ENCODE measurements at places on chromosomes 4 and X. TPM values are rescaled to one million over a fixed set of nuclear protein-coding genes. Genes with fewer than 3 reads are reported as not detected.

GRCh38 chrX:7620560-7620959, 222.4 kb upstream of the VCX start:
- no peak for DNase-seq

DNA sequence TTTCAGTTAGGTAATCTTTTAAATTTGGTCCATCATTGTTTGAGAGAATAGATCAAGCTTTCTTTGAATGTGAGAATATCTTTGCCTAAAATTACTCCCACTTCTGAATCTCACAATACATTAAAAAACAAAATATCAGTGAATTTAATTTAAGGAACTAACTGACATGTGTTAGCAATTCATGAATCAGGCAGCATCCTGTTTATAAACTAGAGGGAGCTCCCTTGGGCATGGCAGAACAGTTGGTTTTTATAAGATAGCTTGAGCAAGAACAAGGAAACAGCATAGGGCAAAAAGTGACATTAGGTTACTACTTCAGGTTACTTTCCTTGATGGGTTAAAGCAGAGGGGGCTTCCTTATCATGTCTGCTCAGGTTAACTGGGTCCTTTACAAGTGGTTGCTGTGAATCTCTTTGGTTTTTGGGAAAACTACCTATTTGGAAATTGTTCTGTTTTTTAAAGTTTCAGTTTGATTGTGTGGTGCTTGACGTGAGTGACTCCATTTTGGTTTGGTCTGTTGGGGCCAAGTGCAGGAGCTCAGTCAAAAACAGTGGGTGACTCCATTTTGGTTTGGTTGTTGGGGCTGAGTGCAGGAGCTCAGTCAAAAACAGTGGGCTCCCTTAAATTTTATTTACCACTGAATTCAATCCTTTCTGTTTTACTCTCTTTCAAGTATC, 68.0 kb downstream of the PPEF2 start:
- no peak for DNase-seq

- no peak for DNase-seq
These were observed 352.8 kb downstream of the DHRSX start for GRCh38 chrX:2147928-2148327.

Gene BANK1
- total RNA-seq, result 1.3 TPM

Gene BGN
- total RNA-seq, result 7.8 TPM

GRCh38 chr4:168167714-168168284, 75.5 kb downstream of the ANXA10 start:
- DNase-seq, result no peak

Gene SLC25A14
- total RNA-seq, result 6.3 TPM

Gene AADAT
- 4.0 TPM for total RNA-seq

GRCh38 chr4:4377732-4378460, 9.0 kb upstream of the NSG1 start:
- no peak for DNase-seq

GRCh38 chrX:85993539-85994197, 53.7 kb downstream of the CHM start:
- DNase-seq, result no peak

- DNase-seq, result no peak
These were observed 17.7 kb downstream of the UBE2D3 start for GRCh38 chr4:102809691-102810090.

DNA sequence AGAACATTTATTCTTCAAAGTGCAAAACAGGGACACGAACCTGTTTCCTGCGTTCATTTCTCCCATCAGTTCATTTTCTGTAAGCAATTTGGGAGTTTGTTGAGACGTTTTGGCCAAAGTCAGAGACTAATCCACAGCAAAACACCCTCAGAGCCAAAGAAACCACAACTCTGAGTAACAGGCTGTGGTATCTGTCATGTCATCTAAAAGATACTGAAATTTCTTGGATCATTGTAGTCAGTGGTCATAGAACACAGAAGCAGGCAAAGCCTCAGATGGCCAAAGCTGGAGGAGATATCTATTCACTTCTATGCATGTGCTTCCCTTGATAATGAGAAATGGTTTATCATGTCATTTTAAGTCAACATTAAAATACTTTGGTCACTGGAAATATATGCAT, 485.6 kb upstream of the GALNT7 start:
- DNase-seq, result no peak

Gene HNRNPH2
- 61.3 TPM for total RNA-seq

Gene PLS3
- total RNA-seq, result 15.7 TPM

DNA sequence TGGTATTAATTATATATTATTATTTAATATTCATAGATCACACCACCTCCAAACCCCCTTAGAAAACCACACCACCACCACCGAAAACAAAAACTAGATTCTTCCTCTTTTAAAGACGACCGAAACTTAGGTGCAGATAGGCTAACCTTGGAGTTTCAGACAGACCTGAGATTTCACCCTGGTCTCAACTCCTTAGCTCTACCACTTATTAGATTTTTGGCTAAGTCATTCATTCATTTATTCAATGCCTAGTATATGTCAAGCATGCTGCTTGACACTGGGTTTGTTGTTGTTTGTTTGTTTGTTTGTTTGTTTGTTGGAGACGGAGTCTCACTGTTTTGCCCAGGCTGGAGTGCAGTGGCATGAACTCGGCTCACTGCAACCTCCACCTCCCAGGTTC, 9.5 kb upstream of the BMP2K start:
- DNase-seq, result no peak

DNA sequence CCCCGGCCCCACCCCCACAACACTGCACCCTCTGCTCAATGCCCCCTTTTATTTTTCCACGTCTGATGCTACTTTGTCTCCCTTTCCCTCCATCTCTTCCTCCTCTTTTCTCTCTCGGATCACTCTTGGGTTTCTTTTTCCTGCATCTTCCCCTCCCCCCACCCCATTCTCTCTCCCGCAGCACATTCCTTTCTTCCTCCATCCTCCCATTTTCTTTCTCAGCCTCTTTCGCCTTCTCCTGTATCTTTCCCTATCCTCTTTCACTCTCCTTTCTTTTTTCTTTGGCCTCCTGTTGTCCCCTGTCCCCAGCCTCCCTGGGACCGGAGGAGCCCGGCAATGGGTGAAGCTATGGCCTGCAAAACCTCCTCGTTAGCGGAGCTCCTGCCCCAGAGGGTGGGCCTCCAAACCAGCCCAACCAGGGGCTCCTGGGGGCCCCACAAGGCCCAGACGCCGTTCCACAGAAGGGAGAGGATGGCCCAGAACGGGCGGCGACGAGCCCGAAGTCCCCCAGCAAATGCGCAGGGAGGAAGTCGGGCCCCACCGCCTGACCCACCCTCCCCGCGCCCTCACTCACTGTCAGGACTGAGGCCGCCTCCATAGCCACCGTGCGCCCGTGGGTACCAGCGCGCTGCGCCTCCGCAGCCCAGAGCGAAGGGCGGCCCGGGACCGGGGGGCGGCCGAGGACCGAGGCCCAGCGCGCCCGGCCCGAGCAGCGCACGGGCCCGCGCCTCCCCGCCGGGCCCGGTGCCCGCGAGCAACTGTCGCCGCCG, 807 bp downstream of the HMX1 start:
- DNase-seq, result no peak

- no peak for DNase-seq
These were observed 646 bp upstream of the GSX2 start for GRCh38 chr4:54099287-54099747.

DNA sequence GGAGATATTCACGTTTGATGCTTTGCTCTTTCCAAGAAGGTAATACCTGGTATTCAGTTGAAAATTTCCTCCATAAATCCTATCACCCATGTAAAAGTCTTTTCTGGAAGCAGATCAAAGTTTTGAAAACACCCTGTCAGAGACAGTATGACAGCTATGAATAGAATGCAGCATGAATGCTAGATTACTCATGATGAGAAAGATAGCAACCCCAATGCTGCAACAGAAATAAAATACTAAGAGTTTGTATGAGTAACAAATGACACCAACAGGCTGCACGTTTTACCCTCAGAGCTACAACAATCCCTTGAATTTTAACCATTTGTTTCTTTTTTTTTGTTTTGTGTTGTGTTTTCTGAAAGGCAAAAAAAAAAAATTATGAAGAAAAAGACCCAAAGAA, 108.6 kb downstream of the ARHGAP6 start:
- DNase-seq, result no peak

DNA sequence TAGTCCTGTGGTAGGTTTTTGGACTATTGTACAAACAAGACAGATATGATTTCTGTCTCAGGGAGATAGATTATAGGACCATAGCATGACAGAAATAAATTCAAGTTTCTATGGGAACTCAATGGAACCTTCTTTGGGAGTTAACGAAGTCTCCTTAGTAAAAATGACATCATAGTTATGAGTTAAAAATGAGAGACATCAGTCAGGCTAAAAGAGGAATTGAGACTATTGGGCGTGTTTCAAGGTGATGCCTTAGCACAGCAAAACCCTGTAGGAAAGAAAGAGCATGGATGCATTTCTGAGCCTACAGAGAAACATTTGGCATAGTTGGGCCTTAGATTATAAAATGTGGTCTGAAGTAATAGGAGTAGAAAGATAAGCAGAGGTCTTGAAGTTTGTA, 1909.1 kb upstream of the PCDH7 start:
- DNase-seq, result no peak

GRCh38 chr4:827209-828081, 1.5 kb upstream of the CPLX1 start:
- no peak for DNase-seq

DNA sequence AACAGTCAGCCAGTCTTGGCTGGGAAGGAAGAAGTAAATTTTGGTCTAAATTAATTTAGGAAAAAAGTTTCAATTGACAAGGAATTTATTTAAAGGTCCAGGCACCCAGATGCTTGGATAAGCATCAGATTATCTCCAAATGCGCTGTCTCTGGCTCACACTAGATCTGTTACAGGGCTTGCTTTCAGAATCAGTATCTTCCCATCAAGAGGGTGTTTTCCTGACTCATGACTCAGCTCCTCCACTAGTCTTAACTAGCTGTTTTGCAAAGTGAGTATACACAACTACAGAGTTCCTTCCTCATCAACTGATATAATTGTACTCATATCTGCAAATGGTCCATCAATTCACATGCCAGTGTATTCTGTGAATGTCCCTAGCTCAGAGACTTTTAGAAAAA, 482.1 kb upstream of the CPEB2 start:
- DNase-seq, result no peak

GRCh38 chrX:48696301-48696908, at the start of gene SUV39H1:
TSS of gene SUV39H1 (plus strand) at chrX:48696734. CDS start at chrX:48696785, 51 bp downstream.
- DNase-seq, result peak; percentile 86

- no peak for DNase-seq
These were observed 155.9 kb downstream of the PALLD start for GRCh38 chr4:168652755-168653154.

GRCh38 chr4:6939761-6940743, 30.4 kb downstream of the TBC1D14 start:
- DNase-seq, result no peak

- no peak for DNase-seq
These were observed 7.0 kb upstream of the FGFBP1 start for GRCh38 chr4:15945516-15945915.

- no peak for DNase-seq
These were observed 28.7 kb downstream of the TMPRSS11A start for GRCh38 chr4:67934628-67935027.

Gene POF1B
- total RNA-seq, result 159 TPM

Gene USP17L12
- not detected for total RNA-seq

- no peak for DNase-seq
These were observed 44.0 kb upstream of the GATB start for GRCh38 chr4:151804821-151805220.

- DNase-seq, result no peak
These were observed 40.5 kb upstream of the INPP4B start for GRCh38 chr4:142886566-142886965.

- no peak for DNase-seq
These were observed 2.3 kb downstream of the IKBKG start for GRCh38 chrX:154549766-154550165.

GRCh38 chrX:153459986-153460385, 10.4 kb downstream of the HAUS7 start:
- DNase-seq, result no peak

DNA sequence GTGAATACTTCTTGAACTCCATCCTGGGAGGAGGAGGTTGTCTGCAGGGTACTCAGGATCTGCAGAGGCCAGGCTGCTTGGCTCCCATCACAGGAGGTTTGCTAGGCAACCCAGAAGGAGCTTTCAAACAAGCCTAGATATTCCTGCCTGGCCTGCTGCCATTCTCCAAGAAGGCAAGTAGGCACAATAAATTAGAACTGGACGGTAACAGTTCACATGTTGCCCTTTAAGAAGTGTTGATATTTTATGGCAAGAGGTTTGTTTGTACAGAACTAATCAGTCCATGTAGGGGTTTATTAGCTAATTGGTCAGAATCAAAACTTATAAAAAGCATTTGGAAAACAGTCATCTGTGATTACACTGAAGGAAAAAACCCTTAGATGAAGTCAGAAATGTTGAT, 39.3 kb downstream of the SYNPO2 start:
- DNase-seq, result peak; percentile 31

Gene CENPVL2
- total RNA-seq, result not detected

DNA sequence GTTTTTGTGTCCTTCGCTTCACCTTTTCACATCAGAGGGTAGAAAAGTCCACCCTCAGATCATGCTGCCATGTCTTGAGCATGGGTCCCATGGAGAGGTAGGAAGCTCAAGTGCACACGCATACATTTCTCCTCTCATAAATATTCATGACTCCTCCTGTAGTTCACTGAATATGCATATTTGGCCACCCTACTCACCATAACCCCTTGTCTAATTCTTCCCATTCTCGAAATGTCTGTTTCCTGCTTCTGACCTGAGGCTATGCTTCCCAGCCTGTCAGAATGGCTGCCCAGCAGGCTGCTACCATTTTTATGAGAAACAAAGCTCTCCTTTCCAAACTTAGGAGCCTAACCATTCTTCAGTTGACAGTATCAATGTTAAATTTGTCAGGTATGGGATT, 86.5 kb downstream of the ADRA2C start:
- DNase-seq, result no peak

Gene VCX3A
- total RNA-seq, result not detected

DNA sequence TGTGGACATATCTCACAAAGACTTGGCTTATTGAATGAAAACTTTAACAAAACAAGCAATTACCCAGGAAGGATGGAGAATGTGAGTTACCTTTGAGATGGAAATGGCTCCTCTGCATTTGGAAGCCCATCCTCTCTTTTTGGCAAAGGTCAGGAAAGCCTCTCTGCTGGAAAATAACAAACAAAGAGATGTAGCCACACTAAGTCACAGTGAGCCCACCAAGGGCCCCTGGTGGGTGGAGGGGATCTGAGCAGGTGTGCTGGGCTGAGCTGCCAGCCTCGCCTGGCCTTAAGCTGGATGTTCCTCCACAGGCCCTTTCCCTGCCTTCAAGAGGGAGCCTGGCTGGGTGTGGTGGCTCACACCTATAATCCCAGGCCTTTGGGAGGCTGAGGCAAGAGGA, 269.2 kb downstream of the HNRNPD start:
- DNase-seq, result no peak
